Bone marrow (tissue), 2 donors: ENCODE measurements at places on chromosomes 2 and 18.

GRCh38 chr2:230418341-230419016, 2.5 kb downstream of the SP100 start:
- DNase-seq = no peak

DNA sequence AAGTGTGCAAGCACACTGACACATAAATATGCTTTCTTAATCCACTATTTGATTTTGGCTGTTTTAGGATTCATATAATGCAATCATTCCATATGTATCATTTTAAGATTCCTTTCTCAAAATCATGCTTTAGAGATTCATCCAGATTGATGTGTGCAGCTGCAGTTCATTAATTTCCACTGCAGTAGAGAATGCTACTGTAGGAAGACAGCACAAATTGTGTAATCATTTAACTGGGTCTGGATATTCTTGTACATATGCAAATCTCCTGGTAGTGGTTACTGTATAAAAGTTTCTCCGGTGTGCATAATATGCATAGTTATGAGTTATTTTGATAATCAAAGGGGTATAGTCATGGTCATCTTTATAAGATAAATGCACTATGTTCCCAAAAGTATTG, 502.5 kb upstream of the ACVR2A start:
- no peak for DNase-seq

GRCh38 chr2:223887127-223887526, 49.7 kb upstream of the AP1S3 start:
- no peak for DNase-seq

- DNase-seq = no peak
These were observed 235.0 kb downstream of the CAMKMT start for GRCh38 chr2:44596537-44597320.
